ENCODE measurements at places on chromosomes 7 and 10.

DNA sequence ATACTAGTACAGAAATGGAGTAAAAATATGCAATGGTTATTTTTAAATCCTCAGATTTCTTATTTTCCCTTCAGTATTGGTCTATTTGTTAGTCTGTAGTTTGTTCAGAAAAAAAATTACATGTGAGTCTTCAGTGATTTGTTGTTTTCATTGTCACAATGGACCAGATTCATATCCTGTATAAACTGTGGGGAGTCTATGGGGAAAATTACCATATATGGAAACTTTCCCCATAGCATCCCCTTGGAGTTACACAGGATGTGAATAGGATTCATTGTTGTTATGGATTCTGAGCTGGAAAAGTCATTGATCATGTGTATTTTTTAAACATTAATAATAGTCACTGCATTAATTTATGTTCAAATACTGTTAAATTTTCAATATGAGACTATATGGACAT, 72.6 kb downstream of the ST7 start:
- no peak for DNase-seq

DNA sequence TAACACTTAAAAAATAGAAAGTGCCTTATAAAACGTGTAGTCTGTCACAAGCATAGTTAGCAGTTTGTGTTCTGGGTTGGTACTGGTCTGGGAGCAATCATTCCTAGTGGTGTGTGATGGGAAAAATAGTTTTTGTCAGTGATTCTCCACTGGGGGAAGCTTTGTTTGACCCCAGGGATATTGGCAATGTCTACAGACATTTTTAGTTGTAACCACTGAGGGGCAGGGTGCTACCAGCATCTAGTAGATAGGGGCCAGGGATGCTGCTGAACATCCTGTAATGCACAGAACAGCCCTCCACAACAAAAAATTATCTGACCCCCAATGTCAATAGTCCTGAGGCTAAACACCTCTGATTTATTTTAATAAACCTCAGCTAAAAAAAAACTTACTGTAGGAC, 51.6 kb upstream of the CREB5 start:
- no peak for DNase-seq

GRCh38 chr10:99296605-99297004, 32.6 kb upstream of the CNNM1 start:
- DNase-seq, result no peak

GRCh38 chr7:135100856-135101255, 47.0 kb upstream of the TMEM140 start:
- no peak for DNase-seq

- DNase-seq, result no peak
Measured at GRCh38 chr10:107899502-107900062, 735.1 kb upstream of the SORCS1 start.

DNA sequence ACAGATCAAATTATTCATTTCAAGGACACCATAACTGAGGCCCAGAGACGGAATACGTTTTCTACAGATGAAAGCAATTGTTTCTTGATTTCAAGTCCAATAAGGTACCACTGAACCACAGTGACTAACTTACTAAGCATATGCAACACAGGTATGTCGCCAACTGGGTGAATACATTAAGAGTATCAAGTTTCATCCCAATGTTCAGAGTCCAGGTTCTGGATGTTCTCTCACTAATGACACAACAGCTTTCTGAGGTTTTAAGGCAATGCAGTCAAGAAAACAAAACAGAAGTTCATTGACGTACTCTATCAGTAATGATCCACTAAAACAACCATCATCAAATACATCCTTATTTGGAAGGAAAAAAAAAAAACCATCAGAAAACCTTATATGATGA, 35.8 kb downstream of the NSUN6 start:
- DNase-seq, result no peak

- DNase-seq, result peak; percentile 82
Measured at GRCh38 chr7:44257618-44258422, 57.0 kb downstream of the YKT6 start.

GRCh38 chr10:119095640-119096039, 8.3 kb upstream of the DENND10 start:
- no peak for DNase-seq

DNA sequence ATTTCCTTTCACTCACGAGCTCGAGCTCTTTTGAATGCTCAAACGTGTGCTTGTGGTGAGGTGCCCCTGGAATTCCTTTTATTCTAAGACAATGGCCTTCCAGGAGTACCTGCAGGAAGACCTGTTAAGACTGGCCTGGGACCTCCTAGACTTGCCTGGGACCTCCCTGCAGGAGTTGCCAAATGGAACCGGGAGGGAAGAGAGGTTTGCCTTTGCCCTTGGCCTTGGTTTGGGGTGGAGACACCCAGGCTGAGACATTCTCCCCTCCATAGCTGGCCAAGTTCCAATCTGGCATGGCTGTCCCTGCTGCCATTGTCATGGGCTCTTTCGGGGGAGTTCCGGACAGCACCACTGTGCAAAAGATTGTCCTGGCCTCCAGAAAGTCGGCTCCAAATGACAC, 39.7 kb downstream of the DNAJB12 start:
- no peak for DNase-seq

DNA sequence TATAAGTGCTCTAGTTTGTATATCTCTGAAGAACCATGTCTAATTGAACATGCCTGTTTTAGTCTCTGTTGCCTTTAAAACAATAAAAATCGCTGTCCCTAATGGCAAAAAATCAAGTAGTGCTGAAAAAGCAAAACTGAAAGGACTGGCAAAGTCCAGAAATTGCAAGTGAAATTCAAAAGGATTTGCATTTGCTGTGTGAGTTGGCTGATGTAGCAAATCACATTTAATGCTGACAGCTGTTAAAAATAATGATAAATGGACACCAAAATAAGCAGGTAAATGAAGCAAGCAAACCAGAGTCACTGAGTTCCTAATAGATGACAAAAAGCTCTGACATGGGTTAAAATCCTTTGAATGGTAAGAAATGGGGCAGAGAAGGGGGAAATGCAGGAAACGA, 874.1 kb downstream of the GRM8 start:
- DNase-seq, result no peak

DNA sequence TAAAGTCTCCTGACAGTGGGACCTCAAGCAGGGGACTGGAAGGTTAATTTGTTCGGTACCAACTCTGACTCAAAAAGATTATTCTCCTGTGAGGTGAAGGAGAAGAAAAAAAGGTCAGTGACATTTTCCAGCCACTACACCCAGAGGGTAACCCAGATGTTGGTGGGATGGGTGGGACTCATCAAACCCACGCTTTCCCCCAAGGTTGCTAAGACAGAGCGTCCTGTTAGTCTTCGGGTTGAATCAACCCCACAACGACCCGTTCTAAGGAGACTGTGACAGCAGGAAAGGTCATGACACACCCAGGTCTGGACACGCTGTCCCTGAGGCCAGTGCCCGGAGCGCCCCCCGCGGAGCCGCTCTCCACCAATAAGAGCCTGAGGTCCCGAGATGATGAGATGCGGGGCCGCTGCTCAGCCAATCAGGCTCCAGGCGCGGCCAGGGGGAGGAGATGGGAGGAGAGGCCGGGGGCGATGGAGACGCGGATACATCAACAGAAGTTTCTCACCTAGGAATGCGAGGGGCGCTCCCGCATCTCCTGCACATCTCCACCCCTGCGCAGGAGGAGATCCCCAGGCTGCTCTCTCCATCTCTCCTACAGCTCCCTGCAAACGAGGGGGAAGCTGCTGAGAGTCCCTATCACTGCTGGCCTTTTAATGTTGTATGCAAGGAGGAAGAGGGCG, at the start of gene WNT16:
Gene WNT16 (plus strand): TSS at position 493 of the 683 bp plus-strand sequence. CDS start 293 bp downstream, outside the sequence.
- no peak for DNase-seq

GRCh38 chr7:106039486-106040060, 72.5 kb downstream of the SYPL1 start:
- DNase-seq, result no peak

DNA sequence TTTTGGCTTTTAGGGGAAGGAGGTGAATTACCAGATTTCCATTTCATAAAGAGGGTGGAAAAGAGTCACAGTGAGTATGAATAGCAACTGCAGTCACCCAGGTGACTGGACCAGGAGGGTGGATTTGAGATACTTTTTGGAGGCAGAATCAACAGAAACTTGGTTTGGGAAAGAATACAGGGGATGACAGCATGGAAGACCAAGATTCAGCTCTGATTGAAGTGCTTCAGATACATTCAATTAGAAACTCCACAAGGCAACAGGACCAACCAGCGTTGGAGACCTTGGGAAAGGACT, 83.0 kb downstream of the SGMS1 start:
- no peak for DNase-seq

DNA sequence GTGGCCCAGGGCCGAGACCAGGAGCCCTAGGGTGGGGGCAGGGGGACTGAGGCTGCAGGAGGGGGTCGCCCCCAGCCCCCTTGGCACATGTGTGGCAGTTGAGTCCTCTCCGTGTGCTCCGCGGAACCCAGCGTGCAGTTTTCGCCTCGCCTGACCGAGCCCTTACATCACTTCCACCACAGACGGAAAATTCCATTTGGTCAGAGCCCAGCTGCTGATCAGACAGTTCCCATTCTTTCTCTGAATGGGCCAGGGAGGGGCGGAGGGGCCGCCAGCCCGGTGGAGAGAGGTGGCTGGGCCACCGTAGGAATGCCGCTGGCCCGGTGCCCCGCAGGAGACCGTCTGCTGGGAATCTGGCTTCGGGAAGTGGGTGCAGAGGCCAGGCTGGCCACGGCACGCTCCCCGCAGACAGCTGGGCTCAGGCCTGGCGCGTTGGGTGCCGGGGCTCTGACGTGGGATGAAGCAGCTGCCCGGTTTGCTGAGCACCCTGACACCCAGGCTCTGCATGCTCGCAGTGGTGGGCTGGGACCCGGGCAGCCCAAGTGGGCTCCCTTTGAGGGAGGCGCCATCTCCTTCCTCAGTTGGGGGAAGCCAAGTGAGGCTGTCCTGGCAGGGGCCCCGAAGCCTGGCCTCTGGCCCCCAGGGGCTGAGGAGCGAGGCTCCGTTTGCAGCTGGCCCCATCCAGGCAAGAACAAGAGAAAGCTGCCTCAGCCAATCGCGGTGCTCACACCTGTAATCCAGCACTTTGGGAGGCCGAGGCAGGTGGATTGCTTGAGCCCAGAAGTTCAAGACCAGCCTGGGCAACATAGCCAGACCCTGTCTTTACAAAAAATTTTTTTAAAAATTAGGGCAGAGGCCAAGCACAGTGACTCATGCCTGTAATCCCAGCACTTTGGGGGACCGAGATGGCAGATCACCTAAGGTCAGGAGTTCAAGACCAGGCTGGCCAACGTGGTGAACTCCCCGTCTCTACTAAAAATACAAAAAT, 9.9 kb downstream of the TTYH3 start:
- DNase-seq, result no peak

DNA sequence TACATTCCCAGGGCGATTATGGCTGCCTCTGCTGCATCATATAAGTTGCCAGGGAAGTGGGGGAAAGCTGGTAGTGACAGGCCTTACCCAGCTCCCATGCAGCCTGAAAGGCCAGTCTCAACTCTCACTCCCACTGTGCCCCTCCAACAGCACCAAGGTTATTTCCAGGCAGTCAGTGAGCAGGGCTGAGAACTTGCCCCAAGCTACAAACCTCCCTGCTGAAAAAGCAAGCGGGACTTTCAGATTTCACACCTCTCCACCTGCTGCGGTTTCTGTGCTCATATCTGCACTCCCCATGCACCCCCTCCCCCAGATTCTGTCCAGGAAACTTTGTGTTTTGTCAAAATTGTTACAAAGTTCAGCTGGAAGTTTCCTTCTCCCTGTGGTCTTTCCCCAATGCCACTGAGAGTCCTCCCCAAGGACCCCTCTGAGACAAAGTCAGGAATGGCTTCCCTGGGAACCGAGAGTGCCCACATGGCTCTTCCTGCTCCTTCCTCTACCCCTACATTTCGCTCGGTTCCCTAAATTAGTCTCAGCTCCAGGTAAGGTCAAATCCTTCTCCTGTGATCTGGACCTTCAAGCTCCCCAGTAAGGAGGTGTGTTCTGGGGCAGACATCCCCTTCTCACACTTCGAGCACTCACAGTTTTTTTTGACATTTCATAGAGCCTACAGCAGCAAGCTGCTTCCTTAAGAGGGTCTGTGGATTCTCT, 25.3 kb upstream of the WNT2 start:
- no peak for DNase-seq

DNA sequence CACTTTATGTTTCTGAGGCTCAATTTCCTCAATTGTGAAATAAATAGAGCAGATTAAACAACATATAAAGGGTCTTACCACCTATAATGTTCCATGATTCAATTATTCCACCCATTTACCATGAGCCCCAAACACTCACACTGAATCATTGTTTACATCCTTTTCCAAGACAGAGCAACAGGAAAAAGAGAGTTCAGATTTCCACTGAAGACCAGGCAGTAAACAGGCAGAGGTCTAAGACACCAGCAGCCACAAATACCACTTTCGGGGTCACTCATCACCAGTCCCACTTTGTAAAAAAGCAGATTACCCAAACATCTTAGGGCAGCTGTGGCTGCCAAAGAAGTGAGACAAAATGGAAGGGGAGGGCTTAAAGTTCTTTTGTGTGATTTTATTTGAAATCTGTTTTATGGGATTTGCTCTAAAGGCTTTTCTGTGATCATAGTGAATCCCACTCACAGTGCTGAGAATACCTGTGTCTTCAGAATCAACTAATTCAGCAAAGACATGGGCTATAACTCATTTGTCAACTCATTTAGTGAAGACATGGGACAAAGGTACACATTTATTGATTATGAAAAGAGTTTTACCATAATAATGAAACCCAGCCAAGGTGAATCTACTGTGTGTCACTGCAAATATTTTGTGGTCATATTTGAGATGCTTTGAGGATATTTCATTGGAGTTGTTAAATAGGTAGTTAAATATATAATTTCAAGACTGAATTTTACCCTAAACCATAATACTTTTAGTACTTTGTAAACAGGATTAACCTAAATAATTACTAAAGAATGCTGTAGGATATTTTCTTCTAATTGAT, 24.8 kb upstream of the DLD start:
- no peak for DNase-seq

GRCh38 chr7:108030516-108030915, 27.6 kb upstream of the LAMB1 start:
- no peak for DNase-seq

GRCh38 chr7:19143881-19144574, 1.2 kb downstream of the FERD3L start:
- no peak for DNase-seq

GRCh38 chr10:57186201-57186600, 825.1 kb upstream of the ZWINT start:
- no peak for DNase-seq

DNA sequence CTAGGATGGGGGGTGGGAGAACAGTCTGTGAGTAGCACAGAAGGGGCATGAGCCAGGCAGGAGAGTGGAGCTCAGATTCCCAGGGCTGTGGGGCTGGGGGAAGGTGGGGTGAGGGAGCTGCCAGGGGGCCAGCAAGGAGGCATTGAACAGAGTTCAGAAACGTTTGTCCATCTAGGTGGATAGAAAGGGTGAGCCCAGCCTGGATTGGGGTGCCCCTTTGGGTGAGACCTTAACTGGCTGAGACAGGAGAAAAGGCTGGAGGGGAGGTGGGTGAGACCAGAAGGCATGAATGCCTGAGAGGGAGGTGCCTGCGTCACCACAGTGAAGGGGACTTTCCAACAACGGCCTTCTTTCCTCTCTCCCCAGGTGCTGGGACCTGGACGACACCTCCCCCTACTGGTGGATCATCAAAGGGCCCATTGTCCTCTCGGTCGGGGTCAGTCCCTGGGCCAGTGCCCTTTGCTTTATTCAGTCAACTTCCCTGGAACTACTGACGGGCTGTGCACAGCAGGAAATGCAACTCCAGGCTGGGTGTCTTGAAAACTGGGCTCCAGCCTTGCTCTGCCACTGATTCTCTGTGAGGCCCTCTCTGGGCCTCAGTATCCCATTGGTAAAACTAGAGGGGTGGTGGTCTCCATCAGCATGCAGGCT, 11.0 kb downstream of the GHRHR start:
- peak; percentile 45 for DNase-seq

GRCh38 chr10:70619271-70620019, 16.9 kb upstream of the PRF1 start:
- peak; percentile 26 for DNase-seq

GRCh38 chr7:129450295-129450694, 16.1 kb downstream of the STRIP2 start:
- no peak for DNase-seq
